ENCODE measurements at places on chromosomes 6 and 20.

DNA sequence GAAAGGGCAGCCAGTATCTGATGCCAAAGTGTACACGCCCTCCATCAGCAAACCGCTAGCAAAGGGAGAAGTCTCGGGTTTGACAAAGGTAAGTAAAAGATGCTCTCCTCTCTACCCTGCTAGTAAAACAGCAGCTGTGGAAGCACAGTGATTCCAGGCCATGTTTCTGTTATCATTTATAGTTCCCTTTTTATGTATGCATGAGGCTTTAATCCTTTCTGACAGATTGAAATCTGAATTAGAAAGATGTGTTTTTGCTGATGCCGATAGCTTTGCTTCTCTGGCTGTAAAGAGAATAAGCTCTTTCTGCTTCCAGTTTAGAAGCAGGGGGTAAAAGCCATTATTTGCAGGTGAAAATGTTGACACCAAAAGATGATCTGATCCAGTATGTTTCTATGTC is 392.4 kb upstream of the SOX4 start:
- DNase-seq, result no peak

- no peak for DNase-seq
These were observed 233.2 kb downstream of the ARHGAP18 start for GRCh38 chr6:129476810-129477209.

GRCh38 chr6:41372832-41373626 is 37.6 kb downstream of the NCR2 start:
- DNase-seq, result no peak

- no peak for DNase-seq
These were observed 29.7 kb downstream of the FYN start for GRCh38 chr6:111843347-111844147.

- DNase-seq, result no peak
These were observed 14.6 kb downstream of the SNHG17 start for GRCh38 chr20:38420388-38421085.

- DNase-seq, result no peak
These were observed 70.5 kb upstream of the THEMIS start for GRCh38 chr6:127971386-127971785.

DNA sequence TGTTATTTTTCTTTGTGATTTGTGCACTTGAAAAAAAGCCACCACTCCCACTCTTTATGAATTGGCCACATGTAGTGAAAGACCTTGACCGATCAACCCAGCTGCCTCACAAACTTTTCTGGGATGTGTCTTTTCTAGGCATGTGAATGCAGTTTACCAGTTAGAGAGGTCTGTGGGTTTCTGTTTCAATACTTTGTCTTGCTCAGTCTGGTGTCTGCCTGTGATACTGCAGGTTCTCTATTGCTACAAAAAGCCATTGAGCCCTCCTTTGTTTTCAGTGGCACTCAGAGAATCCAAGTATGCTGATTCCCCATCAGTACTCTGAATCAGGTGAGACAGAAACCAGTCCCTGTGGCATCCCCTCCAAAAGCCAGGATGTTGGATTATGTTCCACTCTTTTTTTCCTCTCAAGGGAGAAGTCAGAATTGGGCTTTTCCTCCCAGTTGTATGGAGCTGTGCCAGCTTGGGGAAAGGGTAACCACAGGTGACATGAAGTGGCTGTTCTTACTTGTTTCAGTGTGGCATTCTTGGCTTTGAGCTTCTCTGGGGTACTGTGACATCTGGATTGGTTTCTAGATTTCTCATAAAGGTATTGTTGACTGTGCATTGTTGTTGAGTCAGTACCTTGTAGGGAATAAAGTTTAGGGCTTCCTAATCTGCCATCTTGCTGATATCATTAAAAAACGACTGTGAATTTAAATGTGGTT is 26.3 kb upstream of the ZFP64 start:
- DNase-seq, result no peak

DNA sequence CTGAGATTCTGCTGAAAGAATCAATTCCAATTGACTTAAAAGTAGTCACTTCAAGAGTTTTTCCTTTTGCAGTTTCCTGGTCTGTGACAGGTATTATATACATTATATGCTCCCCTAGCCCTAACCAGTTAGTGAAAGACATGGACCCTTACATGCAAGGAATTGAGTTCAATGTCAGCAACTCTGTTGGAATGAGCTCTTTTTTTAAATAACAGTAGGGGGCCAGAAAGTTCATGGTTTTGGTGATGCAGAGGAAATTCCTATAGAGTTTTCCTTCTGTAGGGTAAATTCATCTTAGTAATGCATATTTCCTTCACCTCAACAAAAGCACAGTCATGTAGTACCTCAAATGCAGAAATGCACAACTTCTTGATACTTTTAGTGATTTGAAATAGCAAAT is 172.2 kb downstream of the KIF6 start:
- no peak for DNase-seq
